Sciatic nerve (tissue), 2 donors: ENCODE measurements at places on chromosomes 4 and X.

GRCh38 chr4:81758574-81759264 is 287.0 kb upstream of the RASGEF1B start:
- DNase-seq, result no peak

GRCh38 chrX:115493015-115493414 is 68.0 kb upstream of the PLS3 start:
- DNase-seq, result no peak

DNA sequence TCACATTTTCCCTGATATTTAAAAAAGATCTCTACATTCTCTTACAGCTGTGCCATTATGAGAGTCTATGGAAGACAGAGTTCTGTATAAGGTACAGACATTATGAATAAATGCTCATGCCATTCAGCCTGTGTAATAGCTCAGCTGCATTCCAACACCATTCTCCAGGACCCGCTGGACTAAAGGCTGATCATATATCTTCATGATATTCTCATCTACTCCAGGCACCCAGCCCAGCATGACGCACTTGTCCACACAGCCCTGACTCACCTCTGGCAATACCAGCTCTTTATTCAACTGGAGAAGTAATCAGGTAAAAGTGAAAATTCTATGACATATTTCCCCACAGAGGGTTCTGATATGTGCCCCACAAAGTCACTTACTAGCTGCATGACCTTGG is 437.5 kb upstream of the FGF16 start:
- DNase-seq, result no peak

- no peak for DNase-seq
Observed at GRCh38 chr4:128827296-128827695, 17.8 kb downstream of the JADE1 start.

DNA sequence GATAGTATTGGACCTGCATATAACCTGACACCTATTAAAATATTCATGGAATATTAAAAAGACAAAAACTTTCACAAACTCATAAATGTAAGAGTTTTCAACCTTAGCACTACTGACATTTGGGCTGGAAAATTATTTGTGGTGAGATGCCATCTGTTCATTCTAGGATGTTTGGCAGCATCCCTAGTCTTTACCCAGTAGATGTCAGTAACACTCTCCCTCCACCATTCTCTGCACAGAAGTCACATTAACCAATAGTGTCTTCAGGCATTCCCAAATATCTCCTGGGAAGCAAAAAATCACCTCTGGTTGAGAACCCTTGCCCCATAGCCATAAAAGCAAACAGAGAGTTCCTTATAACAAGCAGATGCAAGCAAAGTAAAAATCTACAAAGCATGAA is 41.4 kb upstream of the NDST4 start:
- DNase-seq, result no peak

GRCh38 chr4:12636191-12636590 is 847.9 kb downstream of the RAB28 start:
- DNase-seq, result no peak

GRCh38 chrX:119734897-119735339 is 23.5 kb upstream of the SOWAHD start:
- peak; percentile 68 for DNase-seq

DNA sequence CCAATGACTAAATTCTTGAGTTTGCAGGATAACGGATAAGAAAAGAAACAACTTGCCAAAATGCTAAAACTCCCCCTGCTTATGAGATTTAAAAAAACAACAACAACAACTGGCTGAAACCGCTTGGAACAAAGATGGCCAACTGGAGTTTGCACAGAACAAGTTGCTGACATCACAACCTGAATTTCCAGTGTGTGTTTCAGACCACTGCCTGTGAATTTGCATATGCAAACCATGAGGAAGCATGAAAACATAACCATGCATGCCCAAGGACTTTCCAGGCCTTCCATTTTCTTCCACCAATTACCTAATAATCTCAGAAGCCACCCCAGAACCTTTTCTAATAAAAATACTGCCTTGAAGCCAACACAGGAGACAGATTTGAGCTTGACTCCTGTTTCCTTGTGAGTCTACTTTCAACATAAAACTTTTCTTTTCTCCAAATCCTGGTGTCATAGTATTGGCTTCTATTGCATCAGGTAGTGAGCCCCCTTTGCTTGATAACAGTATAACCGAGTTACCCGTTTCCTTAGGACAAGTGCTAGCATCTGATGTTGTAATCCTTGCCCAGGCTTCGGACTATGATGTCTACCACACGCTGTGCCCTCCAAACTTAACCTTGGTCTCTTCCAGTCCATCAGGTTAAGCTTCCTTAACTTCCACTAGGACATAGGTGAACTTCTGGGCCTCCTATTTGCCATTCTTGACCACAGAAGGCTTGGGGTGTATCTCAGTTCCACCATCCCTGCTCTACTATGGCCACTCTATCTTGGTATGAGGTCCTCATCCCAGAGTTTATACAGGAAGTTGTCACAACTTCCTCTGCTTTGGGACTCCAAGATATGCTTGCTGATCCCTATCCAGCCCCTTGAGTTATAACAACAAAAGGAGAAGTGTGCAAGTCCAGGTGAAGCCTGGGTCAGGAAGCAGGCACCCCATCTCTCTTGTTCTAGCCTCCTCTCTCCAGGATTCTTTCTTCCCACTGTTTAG is 385.5 kb upstream of the INTU start:
- no peak for DNase-seq

- no peak for DNase-seq
Observed at GRCh38 chr4:14802596-14802995, 199.7 kb upstream of the CPEB2 start.

DNA sequence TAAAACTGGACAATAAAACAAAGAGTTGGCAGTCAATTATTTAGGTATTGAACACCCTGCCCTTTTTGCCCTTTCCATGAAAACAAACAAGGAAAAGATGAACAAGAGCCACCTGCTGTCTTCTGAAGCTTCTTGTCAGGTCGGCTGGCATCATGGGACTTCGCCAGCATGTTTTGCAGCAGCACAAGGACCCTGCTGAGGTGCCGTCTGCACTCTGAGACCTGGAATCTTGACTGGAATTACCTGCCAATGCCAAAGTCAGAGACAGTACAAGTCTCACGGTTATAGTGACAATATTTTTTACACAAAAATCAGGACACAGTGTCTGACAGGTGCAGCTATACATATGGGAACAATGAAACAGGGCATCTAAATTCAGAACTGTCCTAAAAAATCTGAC is 284.5 kb downstream of the GASK1B start:
- DNase-seq, result no peak

- DNase-seq, result no peak
Observed at GRCh38 chr4:189124791-189125190, 815.9 kb upstream of the FRG1 start.

DNA sequence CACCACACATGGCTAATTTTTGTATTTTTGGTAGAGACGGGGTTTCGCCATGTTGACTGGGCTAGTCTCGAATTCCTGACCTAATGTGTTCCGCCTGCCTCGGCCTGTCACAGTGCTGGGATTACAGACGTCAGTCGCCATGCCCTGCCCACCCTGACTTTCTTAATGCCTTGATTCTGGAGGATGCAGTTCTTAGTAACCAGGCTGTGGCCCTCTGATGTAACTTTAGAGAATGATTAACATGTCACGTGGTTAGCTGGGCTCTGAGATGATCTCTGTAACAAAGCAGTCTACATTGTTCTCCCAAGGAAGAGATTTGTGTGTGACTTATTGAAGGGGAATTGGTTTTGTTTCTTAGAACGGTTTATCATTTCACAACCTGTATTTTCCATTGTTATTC is 30.6 kb downstream of the ANK2 start:
- DNase-seq, result no peak

DNA sequence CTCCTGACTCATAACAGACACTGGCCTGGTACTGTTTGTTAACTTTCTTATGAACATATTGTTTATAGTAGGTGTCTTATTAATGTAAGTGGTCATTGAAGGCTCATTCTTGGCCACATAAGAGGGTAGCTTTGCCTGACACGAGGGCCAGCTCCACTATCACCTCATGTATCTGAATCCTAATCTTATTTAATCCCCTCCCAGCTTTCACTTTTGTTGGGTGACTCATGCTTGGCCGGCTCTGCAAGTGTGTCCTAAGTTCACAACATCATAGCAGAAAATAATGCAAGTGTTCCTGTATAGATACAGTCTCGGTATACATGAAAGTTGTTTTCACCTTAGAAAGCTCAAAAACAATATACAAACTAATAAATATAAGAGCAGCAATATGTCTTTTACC is 283.8 kb downstream of the IQCM start:
- no peak for DNase-seq

DNA sequence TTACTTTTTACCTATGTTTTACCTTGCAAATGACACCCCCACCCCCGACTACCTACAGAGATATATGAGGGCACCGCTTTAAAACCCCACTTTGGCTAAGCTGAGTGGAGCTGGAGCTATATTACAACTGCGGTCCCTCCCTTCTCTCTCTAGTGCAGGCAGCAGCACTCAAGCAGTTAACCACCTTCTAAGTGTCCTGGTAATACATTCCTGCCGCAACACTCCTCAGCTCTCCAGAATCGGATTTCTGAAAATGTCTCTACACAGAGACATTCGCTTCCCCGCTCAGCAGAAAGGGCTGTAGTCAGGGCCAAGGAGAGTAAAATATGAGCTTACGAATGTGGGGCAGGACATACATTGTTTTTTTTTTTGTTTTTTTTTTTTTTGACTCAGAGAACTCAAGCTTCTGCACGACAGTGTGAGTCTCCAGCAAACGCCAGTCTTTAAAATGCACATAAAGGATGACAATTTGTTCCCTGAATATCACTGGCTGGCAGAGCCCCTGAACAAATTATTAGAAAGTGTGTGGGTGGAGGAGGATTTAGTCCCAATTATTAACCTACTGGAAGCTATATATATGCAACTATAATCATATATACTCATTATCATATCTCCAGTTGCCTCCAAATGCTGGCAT is 287.0 kb upstream of the TET2 start:
- DNase-seq, result no peak

DNA sequence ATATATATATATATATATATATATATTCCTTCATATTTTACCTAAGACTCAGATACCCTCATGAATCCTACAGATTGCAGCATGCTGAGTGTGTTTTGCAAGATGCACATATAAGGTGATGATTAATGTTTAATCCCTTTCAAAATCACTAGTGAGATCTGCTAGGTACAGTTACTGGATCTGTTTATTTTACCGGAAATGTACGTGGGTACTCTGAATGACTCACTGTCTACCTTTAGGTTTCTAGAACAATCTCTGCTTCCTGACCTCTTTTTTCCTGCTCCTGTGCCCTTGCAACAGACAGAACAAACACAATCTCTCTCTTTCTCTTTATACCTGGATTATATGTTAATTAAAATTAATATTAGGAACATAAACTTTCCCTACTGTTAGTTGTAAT is 379.6 kb downstream of the FAM133A start:
- DNase-seq, result no peak

- no peak for DNase-seq
Observed at GRCh38 chr4:93394545-93395081, 433.9 kb upstream of the ATOH1 start.

GRCh38 chr4:104351706-104352105 is 143.0 kb downstream of the CXXC4 start:
- no peak for DNase-seq

GRCh38 chr4:107036584-107037198 is 578 bp upstream of the DKK2 start:
- no peak for DNase-seq

- no peak for DNase-seq
Observed at GRCh38 chrX:1336948-1337779, 579 bp downstream of the IL3RA start.

GRCh38 chr4:173436149-173436579 is 37.2 kb upstream of the SCRG1 start:
- no peak for DNase-seq

- no peak for DNase-seq
Observed at GRCh38 chr4:76640353-76640910, 205.4 kb downstream of the SHROOM3 start.

DNA sequence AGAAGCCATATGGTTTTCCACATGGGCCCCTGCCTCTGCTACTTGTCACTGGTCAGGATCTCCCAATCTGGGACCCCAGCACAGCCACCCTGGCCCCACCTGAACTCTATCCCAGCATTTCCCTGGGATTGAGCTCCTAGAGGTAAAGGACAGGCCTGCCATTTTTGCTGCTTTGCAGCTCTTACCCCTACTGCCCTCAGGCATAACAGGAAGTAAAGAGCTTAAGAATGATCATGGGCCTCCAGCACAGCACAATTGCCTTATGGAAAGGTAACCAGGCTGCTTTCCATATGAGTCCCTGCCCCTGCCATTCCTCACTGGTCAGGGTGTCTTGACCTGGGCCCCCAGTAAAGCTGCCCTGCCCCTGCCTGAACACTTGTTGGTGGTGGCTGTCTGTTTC is 254.9 kb upstream of the ZCCHC13 start:
- DNase-seq, result no peak

GRCh38 chr4:114085611-114086345 is 106.3 kb upstream of the ARSJ start:
- no peak for DNase-seq

DNA sequence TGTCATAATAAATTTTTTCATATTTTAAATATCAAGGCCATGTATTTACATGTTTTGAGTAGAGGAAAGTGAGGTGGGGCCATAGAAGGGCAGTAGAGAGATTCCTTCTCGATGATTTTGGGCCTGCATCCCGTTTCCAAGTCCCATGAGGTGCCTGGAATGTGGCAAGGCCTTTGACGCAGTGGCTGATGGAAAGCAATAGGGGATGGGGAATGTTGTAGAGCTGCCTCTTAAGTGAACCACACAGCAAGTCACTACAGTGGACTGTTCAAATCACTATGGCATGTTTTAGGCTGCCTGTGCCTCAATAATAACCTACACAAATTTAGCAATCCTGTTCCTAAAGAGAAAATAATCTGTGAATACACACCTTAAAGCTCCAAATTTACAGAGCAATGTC is 48.3 kb downstream of the ANXA5 start:
- no peak for DNase-seq

DNA sequence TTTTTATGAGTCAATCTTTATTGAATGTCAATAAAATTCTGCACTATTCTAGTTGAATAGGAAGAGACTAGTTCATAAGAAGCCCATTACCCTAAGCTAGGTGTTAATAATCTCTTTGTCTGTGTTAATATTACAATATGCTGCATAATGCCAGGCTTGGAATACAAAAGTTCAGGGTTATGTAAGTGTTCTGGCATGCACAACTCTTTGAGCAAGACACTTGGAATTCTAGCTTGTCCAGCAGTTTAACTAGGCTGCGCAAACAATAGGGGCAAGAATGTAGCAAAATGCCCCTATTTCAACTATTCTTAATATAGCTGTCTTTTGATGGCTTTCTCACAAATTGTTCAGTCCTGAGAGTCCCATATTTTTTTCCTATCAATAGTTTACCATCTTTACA is 31.3 kb upstream of the ETNPPL start:
- DNase-seq, result no peak

DNA sequence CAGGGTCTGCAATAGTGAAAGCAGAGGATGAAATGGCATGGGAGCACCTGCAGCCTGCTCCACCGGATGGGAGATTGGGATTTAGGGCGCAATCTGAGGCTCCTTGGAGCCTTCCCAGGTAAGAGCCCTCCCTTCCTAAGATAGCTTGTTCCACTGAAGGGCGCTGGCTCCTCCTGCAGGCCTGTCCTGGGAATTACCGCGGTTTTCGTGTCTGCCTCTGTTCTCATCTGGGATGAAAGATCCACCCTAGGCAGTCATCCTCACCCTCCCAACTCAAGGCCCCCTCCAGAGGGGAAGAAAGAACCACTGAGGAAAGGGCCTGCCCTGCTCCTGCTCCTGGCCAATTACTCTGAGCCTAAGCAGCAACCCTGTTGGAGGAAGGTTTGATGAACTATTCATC is 547.5 kb downstream of the SMARCA1 start:
- DNase-seq, result no peak

- no peak for DNase-seq
Observed at GRCh38 chr4:80500613-80501012, 165.1 kb downstream of the CFAP299 start.

- no peak for DNase-seq
Observed at GRCh38 chr4:135210341-135210740, 1008.8 kb upstream of the PABPC4L start.
